HTR-8/SVneo (cell line): ENCODE measurements at places on chromosomes 2 and 18.

DNA sequence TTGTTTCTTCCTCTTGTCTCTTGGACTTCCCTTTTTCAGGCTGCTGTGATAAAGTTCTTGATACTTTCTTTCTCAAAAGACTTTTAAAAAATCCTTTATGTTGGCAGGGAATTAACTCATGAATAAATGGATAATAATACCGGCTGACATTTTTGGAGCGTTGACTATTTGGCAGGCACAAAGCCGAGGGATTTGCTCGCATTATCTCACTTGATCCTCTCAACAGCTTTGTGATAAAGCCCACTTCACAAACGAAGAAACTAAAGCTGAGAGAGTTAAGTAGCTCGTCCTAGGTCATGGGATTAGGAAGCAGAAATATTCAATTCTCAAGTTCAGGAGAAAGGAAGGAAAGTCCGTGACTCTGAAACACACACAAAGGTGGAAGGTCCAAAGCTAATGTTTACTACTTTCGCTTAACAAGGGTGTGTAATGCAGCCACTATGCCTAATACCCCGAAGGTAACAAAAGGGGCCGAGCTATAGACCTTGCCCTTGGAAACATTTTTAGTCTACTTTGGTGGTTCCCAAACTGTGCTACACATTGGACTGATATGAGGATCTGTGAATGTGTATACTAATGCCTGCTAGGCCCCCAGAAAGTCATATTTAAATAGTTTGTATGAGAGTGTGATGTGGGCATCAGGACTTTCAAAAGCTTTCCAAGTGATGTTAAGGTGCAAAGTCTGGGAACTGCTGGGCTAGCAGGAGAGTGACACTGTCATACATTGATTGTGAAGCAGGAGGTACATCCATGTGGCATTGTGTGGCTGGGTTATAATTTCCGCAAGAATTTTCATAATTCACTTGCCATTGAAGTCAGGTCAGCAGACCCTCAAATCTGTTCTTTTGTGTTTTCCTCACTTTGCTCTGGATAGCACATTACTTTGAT lies 508.4 kb downstream of the PLCL1 start:
- no peak for DNase-seq

DNA sequence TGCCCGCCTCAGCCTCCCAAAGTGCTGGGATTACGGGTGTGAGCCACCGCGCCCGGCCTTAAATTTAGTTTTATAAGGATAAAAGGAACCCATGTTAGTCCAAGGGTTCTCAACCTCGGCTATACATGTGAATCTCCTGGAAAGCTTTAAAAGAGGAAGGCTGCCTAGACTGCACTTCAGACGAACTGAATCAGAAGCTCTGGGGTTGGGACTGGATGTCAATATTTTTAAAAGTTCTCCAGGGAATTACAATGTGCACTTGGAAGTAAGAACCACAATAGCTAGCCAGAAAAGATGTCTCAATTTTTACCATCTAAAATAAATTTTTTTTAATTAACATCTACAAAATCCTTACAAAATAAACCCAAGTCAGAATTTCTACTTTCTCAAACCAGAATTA lies 10.1 kb downstream of the LMAN2L start:
- DNase-seq = no peak

DNA sequence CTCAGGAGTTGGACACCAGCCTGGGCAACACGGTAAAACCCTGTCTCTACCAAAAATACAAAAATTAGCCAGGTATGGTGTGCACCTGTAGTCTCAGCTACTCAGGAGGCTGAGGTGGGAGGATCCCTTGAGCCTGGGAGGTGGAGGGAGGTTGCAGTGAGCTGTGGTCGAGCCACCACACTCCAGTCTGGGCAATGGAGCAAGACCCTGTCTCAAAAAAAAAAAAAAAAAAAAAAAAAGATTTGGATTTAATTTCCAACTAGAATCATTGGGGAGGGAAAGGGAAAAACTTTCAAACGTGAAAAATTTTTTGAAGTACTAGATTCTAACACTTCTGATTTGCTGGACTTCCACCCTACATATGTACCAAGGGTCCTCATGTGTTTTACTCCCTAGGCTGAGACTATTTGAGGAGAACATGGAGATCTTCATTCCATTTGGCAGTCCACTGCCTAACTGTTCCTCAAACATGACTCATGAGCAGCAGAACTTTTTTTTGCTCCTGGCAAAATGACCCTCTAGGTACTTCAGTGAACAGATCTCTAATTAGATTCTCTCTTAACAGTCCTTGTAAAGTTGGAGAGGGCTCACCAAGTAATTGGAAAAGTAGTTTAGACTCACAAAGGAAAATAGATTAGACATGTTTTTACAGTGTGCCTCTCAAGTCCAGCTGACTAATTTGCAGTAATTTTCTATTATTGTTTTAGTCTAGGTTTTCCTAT lies 267.6 kb downstream of the METTL4 start:
- peak; percentile 7 for DNase-seq

GRCh38 chr18:26746398-26746797 lies 119.1 kb downstream of the AQP4 start:
- DNase-seq = no peak

DNA sequence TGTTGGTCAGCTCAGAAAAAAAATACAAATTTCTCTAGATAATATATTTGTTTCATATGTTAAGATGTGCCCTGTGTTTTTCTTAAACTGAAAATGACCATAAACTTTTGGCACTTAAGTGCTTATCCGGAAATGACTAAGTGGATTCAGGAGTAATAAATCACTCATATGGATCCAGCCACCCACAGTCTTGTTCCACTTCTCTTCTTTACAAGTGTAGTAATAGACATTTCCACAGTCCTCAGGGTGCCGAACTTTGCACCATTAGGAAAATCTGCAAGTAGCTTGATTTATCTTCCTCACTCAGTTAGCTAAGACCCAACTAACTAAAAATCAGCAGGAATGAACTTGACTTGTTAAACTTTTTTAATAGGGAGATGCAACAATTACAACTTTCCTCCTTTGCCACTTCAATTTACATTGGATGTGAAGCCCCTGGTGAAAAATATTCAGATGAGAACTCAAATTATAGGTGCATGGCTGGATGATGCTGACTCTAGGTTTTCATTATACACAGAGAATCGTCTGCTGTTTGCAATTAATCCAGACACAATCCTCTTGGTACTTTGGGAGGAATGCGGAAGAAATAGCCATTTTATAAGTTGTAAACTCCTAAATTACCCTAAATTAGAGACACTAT lies 322.5 kb downstream of the ARHGAP15 start:
- peak; percentile 56 for DNase-seq

GRCh38 chr18:76953583-76954233 lies 131.4 kb downstream of the ZNF236 start:
- no peak for DNase-seq

DNA sequence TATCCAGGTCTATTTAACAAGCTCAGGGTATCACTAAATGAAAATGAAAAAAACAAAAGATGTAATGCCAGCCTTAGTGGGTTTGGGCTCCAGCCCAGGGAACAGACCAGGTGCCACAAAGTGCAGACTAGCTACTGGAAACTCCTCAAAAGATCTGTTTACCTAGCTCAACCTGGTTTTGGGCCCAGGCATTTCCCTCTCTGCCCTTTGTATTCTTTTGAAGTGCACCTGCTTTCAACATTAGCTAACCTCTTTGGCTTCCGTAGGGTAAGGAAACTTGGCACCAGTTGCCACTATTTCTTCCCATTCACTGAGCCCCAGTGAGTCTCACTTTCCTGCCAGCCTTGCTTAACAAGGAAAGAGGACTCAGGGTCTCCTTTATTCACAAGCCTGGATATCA lies 123.6 kb upstream of the CDCA7 start:
- DNase-seq = no peak

DNA sequence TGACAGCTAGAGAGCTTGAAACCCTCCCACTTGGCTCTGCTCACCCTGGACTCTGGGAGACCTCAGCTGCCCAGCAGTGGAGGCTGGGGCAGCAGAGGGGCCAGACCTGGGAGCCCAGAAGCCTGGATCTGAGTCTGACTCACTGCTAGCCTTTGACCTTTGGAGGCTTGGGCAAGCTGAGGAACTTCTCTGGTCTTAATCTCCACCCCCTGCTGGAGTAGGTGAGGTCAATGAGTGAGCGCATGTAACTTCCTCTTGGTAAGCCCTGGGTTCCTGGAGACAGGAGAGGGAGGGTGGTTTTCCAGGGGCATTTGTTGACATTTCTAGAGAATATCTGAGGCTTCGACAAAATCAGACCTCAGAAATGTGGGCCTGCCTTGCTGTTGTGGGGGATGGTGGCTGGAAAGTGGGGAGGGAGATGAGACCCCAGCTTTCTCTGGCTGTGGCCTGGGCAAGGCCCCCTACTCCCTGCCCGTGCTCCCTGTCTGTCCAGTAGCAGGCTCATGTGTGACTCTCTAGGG lies 73.0 kb upstream of the YWHAQ start:
- DNase-seq = peak; percentile 91

- DNase-seq = no peak
Measured at GRCh38 chr2:204177251-204177976, 240.9 kb downstream of the ICOS start.

GRCh38 chr2:13522917-13523821 lies 806.4 kb downstream of the TRIB2 start:
- DNase-seq = no peak

DNA sequence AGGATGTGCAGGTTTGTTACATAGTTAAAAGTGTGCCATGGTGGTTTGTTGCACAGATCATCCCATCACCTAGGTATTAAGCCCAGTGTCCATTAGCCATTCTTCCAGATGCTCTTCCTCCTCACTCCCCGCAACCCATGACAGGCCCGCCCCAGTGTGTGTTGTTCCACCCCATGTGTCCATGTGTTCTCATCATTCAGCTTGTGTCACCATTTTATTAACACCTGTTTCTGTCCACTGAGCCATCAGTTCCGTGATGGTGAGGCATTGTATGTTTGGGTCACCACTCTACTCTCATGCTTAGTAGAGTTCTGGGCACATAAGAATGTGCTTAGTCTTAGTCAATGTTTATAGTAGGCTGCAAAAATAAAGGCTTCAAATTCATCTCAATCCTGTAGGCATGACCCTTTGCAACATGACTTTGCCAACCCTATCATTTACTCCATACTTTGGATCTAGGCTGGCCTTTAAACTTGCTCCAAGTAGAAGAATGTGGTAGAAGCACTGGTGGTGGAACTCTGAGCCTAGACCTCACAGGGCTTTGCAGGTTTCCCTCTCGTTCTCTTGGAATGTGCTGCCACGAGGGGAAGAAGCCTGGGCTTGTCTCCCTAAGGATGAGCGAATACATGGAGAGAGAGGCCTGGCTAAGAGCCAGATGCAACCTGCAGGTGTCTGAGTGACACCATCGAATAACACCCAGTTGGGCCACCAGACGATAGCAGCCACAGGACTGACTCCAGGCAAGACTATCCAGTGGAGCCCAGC lies 161.5 kb downstream of the NAPG start:
- no peak for DNase-seq

- no peak for DNase-seq
Measured at GRCh38 chr2:218360453-218360852, 3.8 kb downstream of the CATIP start.

DNA sequence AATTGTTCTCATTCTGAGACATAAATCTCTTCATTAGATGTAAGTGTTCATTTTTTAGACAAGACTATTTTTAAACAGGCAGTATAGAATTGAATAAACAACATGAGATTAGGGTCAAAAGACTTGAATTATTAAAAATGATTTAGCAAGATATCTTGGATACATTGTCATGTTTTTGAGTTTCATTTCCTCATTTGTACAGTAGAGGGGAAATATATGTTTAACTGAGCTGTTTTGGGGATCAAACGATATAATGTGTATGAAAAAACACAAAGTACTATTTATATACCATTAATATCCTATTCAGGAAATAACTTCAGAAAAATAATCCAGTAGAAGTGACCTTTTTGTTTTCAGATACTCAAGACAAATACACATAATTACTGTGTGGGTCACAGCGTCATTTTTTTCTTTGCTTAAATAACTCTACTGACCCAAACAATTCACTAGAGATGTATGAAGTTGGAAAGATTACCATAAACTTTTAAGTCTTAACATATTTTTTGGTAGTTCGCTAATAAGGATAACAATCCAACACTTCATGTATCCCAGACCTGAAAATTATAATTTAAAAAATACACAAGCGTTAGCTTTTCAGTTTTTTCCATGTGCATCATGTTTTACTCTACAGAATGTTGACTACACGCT lies 896 bp upstream of the ASXL3 start:
- DNase-seq = no peak

GRCh38 chr18:37734406-37734805 lies 168.8 kb upstream of the CELF4 start:
- DNase-seq = no peak

DNA sequence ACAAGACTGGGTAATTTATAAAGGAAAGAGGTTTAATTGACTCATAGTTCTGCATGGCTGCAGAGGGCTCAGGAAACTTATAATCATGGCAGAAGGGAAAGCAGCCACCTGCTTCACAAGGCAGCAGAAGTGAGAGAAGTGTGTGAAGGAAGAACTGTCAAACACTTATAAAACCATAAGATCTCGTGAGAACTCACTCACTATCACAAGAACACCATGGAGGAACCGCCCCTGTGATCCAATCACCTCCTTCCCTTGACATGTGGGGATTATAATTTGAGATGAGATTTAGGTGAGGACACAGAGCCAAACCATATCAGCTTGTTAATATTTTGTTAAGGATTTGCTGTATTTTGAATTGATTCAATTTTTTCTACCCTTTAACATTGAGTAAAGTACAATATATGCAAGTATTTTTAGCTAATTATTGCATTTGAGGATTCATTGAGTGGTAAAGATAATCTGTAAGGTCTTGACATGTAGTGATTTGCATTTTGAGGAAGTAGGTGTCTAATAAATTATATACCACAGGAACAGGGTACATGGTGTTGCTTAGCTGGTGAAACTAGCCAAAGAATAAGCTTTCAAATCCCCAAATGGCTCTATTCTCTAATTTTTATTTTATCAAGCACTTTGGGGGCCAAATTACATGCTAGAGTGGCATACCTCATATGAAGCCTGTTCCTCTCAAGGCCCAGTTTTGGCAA lies 3.9 kb upstream of the C2orf69 start:
- DNase-seq = no peak

- no peak for DNase-seq
Measured at GRCh38 chr2:45804987-45805755, 153.7 kb downstream of the PRKCE start.

DNA sequence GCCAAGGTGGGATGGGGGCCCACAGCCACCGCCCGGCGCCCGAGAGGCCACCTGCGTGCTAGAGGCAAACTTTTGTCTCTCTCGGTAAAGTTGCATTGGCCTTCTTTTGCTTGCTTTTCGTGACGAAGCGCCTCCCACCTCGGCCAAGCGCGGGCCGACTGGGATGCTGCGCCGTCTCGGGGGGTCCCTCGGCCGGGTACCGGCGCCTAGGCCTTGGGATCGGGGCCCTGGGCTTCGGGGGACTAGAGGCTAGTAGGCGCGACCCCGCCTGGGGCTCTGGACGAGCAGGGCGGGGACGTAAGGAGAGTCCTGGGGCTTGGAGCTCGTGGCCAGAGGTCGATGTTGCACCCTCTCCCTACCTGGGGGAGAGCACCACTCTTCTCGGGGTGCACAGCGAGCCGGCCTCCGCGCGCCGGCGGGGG lies 545 bp downstream of the GLI2 start:
- no peak for DNase-seq

DNA sequence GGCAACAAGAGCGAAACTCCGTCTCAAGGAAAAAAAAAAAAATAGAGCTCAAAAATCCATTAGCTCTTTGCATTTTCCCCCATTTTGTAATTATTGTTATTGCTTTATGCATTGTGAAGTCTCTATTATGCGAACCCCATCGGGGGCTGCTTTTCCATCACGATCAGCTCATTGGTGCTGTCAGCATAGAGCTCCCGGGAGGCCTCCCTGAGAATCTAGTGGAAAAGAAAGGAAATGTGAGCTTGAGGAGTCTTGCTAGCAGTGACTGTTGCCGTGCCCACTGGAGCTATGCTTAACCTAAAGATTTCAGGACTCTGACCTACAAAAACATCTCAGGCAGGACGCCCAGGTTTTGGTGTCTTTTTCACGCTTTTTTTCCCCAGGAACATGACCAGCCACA lies 102.6 kb upstream of the NDUFV2 start:
- no peak for DNase-seq
